Activated CD8-positive, alpha-beta T cell treated with anti-CD3 and anti-CD28 coated beads, Interleukin-2, amount 10 ng/mL, durations not matched to agents 7 days and 5 days (primary cell): ENCODE measurements at places on chromosomes 3 and 15.
A peak's percentile ranks its signal among the peaks of the same experiment; 100 is the strongest.

DNA sequence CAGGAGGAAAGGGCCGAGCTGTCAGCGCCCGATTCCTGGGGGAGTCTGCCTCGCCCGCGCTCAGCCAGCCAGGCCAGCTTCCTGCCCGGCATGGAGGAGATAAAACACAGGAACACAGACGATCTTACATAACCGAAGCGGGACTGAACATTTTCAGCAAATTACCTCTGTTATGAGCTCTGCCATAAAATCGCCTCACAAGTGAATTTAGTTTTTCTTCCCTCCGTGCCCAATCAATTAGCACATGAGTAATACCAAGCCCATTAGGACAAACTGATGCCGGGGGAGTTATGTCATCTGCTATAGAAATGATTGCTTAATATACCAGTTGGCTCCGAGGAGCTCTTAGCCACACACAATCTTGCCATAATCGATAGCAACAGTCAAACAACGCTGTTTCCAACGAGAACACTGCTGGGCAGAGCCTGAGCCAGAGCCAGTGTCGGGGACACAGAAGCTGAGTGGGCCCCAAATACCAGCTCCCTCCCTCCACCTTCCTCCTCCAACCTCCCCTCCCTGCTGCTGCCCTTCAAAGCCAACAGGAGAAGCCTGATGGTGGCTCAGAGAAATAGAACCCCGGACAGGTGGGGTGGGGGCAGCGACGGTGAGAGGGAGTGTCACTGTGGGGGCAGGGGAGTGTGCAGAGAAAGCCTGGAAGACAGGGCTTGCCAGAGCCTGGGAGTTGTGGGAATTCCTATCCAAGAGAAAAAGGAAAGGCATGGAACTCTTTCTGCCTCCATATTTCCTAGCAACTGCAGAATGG lies 279.4 kb upstream of the TLE3 start:
- DNase-seq: peak; percentile 13

DNA sequence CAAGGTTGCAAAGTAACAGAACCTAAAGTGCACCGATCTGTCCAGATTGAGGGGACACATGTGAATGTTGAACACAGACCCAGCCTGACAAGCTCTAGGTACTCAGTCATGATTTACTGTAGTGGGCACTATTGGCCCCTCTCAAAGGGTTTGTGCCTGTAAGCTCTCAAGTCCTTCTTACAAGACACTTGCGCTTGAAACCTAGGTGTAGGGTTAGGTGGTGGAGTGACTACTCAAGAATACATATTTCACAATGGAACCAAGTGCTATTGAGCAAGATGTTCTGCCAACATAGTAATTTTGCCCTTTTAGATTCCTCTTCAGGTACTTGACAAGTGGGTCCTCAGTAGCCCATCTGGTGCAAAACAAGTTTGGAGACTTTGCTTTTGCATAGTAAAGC lies 169.9 kb downstream of the AKAP13 start:
- no peak for DNase-seq

GRCh38 chr3:37935756-37936666 lies 54.6 kb upstream of the VILL start:
- DNase-seq: no peak

GRCh38 chr3:169907476-169907875 lies 3.9 kb upstream of the SAMD7 start:
- no peak for DNase-seq

GRCh38 chr3:64595253-64595694 lies 92.5 kb downstream of the ADAMTS9 start:
- no peak for DNase-seq

DNA sequence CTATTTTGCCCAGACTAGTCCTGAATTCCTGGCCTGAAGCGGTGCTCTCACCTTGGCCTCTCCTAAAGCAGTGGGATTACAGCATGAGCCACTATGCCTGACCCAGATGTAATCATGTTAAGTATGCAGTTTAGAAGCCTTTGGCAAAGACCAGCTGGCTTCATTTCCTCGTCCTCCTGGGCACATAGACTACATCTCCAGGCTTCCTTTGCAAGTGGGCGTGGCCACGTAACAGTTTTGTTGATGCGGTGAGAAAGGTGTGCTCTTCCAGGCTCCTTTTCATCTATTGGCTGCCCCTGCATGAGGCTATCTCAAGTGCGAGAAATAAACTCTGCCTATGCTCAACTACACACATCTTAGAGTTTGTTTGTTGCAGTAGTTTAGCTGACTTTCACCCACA lies 13.0 kb downstream of the SV2B start:
- DNase-seq: no peak

GRCh38 chr3:95333826-95334225 lies 1271.0 kb downstream of the NSUN3 start:
- DNase-seq: no peak

DNA sequence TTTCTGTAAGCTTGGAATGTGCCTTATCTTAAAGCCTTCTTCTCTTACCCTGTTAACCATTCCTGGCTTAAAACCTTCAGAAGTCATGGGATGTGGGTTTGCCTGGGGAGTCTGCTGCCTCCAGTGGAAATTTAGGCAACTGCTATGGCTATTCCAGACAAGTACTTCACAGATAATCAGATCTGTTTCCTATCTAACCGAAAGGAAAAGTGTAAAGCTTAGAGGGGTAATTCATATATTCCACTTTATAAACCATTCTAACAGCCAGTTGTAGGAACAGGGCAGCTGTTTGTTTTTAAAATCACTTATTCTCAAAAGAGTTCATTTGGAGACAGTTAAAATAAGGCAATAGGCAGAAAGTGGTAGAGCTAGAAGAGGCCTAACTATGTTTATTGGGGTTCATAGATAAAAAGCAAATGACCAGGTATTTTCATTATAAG lies 219.9 kb downstream of the TCF12 start:
- no peak for DNase-seq
